Kidney epithelial cell (primary cell): ENCODE measurements at places on chromosomes 2 and 18. TPM values are rescaled to one million over a fixed set of nuclear protein-coding genes. Genes with fewer than 3 reads are reported as not detected.

Gene KCNJ13
- total RNA-seq: not detected in 2 replicates

Gene RFTN2
- total RNA-seq: under 0.01 and 0.07 TPM in 2 replicates

Gene C1GALT1C1L
- total RNA-seq: 1.1 and 1.2 TPM in 2 replicates

Gene TRAK2
- 26.6 and 27.5 TPM in 2 replicates for total RNA-seq

Gene COL4A3
- total RNA-seq: 0.96 and 2.3 TPM in 2 replicates

Gene PLGLB1
- total RNA-seq: 0.38 and 0.62 TPM in 2 replicates

Gene OTOF
- not detected in 2 replicates for total RNA-seq

Gene POU3F3
- 18.2 and 19.0 TPM in 2 replicates for total RNA-seq

Gene DSG2
- 154 and 155 TPM in 2 replicates for total RNA-seq

Gene POTEI
- not detected in 2 replicates for total RNA-seq

Gene PNKD
- total RNA-seq: 36.8 and 45.4 TPM in 2 replicates

Gene ESPNL
- total RNA-seq: 3.5 and 3.8 TPM in 2 replicates

Gene DNAH7
- 0.55 and 2.1 TPM in 2 replicates for total RNA-seq

Gene FTCDNL1
- total RNA-seq: 0.29 and 1.3 TPM in 2 replicates

Gene NETO1
- 7.1 and 7.5 TPM in 2 replicates for total RNA-seq

Gene SPATA3
- total RNA-seq: not detected in 2 replicates

Gene SP140
- 0.82 and 3.6 TPM in 2 replicates for total RNA-seq

Gene RETREG2
- 95.2 and 111 TPM in 2 replicates for total RNA-seq

Gene DRC1
- total RNA-seq: 0.13 and 0.41 TPM in 2 replicates

Gene TUBA4B
- not detected in 2 replicates for total RNA-seq

Gene UGT1A5
- not detected in 2 replicates for total RNA-seq

Gene ARHGAP15
- not detected in 2 replicates for total RNA-seq

Gene REG3G
- not detected in 2 replicates for total RNA-seq

Gene HOXD11
- 5.4 and 16.3 TPM in 2 replicates for total RNA-seq

Gene SLC9A4
- 2.2 and 3.2 TPM in 2 replicates for total RNA-seq

Gene LPIN2
- total RNA-seq: 20.0 and 24.9 TPM in 2 replicates

Gene DPP4
- 61.6 and 78.9 TPM in 2 replicates for total RNA-seq

Gene CCDC150
- 3.5 and 4.4 TPM in 2 replicates for total RNA-seq

Gene SOWAHC
- 13.5 and 14.9 TPM in 2 replicates for total RNA-seq

Gene USP37
- total RNA-seq: 7.5 and 9.4 TPM in 2 replicates

Gene NOSTRIN
- 0.42 and 0.89 TPM in 2 replicates for total RNA-seq

Gene COBLL1
- 57.2 and 60.8 TPM in 2 replicates for total RNA-seq
